ENCODE measurements at places on chromosomes 3 and 15.

DNA sequence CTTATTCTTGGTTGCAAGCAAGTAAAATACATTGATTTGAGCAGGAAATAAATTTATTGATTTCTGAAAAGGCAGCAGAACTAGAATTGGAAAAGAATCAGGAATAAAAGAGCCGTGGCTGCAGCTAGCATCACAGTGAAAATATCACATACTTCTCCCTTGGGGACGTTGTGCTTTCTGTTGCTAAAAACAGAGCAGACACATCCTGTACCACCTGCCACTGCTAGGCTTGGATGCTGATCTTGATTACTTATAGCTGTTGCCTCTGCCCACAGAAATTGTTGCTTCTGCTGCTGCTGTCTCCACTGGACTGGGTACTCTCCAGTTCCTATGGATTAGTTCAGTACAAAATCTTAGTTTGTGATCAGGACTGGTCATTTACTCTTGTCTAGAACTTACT lies 283.8 kb downstream of the C3orf38 start:
- DNase-seq = peak; percentile 46

- DNase-seq = peak; percentile 81
These were observed 137.5 kb downstream of the XXYLT1 start for GRCh38 chr3:195133462-195133861.

DNA sequence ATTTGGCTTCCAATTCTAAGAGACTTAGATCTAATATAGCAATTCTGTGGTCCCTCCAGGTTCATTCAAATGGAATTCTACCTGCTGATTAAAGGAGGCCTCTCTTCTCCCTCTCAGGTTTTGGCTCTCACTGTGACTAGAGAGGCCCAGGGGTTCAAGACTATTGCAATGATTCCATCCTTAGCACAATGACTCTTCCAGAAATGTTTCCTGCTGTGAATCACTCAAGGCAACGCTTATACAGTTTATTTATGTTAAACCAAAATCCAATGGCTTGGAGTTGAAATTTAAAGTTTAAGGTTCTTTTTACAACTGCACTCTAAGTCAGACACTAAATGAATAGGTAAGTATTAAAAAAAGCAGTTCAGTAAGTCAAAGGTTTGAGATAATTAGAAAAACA lies 39.9 kb downstream of the IFT57 start:
- no peak for DNase-seq

DNA sequence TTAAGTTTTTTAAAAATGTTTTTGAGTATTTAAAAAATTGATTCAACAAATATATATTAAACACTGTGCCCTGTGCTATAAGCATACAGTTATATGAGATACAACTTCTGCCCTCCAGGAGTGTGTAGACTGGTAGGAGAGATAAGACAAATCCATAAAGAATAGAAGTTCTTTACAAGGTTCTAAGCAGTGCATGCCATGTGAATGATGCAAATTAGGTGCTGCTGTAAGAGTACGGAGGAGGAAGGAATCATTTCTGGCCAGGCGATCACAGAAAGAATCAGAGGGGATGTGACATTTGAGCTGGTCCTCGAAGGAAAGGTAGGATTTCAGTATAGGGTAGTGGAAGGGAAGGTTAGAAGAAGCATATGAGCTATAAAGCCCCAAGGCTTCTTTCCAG lies 14.0 kb downstream of the MAPKBP1 start:
- DNase-seq = no peak

GRCh38 chr3:160478338-160478737 lies 28.8 kb upstream of the TRIM59 start:
- DNase-seq = no peak

DNA sequence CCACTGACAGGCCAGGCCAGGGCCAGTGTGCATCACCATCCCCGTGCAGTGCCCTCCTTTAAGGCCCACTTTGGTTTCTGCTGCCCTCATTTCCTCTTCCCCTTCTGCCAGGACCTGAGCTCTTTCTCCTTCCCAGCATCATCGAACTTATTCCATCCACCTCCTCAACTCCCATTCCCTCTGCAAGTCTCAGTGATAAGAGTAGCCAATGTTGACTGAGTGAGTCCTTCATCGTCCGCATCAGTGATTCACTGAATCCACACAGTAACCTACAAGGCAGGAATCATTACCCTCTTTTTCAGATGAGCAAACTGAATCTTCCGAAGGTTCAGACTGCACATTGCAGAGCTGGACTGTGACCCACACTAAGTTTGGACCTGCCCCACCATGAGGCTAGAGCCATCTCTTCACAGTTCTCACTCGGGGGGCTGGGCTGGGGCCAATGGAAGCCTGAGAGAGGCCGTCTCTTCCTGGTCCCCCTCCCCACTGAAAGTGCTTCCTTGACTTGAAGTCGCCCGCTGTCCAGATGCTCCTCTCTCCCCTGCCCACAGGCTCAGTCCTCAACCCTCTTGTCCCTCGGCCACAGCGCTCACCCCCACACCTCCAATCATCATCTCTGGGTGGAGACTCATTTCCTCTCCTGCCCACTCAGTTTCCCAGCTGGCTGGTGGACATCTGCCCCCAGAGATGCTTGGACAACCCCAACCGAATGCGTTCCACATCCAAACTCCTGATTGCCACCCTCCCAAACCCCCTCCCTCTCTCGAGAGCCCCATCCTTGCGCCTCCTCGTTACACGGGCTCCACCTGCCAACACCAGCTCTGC lies 15.2 kb upstream of the ANPEP start:
- no peak for DNase-seq

DNA sequence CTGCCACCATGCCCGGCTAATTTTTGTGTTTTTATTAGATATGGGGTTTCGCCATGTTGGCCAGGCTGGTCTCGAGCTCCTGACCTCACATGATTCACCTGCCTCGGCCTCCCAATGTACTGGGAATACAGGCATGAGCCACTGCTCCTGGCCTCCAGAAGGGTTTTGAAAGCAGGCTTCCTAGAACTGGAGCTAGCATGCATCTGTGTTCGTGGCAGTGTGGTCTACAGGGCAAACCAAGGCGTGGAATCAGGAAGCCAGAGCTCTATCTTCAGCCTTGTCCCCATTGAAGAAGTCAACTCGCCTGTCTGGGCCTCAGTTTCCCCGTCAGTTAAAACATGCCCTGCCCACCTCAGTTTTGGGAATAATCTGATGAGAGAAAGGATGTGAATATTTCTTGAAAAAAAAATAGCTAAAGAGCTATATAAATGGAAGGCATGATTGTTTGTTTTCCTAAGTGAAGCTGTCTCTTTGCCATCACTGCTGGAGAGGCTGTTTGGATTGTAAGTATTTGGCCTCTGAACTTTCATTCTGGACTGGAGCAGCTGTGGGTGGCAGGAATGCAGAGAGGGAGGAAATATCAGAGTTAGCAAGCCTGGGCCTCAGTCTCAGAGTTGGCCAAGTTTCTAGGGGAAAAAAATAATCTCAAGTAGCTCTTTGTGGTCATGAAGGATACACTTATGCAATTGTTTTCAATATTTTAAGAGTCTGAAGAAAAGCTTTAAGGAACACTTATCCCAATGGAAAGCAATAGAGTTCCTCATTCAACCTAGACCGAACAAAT lies 36.5 kb upstream of the UACA start:
- no peak for DNase-seq

DNA sequence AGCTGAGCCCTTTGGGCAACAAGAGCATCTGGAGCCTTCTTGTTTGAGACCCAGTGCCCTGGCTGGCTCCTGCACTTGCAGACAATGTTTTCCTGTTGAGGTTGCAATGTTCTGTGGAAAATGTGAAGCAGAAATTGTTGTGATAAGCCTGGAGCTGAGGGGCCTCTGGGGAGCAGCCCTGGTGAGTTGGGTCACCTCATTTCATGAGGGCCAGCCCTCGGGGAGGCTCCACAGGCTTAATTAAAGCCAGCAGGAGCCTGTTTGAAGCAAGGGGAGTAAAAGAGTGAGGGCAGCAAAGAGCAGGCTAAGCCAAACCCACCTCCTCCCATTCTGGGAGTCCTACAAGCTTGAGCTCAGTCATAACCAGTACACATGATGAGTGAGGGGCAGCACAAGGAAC lies 154.3 kb downstream of the ALDH1A2 start:
- no peak for DNase-seq

GRCh38 chr15:27973886-27974285 lies 125.2 kb downstream of the OCA2 start:
- DNase-seq = no peak

DNA sequence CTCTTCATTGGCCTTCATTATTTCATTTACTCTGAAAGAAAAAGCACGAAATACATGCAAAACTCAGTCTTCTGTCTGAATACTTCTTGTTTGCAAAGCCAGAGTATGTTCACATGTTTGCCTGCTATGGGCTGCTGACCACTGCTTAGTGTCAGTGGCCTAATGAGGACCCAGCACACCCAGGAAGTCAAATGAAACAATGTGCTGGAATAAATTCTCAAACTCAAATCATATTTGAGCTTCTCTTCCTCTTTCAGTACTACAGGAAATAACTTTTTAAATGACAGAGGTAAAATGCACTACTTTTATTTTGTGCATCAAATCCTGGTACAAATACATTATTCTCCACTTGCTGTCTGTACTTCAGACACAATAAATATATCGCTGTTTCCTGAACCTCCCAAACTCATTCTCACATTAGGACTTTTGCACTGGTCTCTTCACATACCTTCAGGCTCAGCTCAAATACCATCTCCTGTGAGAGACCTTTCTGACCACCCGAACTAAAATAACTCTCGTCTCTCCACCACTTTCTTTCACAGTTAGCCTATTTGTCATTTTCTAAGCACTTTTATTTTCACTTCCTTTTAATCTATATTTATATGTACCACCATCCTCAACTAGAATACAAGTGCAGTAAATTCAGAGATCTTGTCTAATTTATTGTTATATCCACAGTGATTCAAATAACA lies 176.8 kb downstream of the TUSC7 start:
- no peak for DNase-seq

DNA sequence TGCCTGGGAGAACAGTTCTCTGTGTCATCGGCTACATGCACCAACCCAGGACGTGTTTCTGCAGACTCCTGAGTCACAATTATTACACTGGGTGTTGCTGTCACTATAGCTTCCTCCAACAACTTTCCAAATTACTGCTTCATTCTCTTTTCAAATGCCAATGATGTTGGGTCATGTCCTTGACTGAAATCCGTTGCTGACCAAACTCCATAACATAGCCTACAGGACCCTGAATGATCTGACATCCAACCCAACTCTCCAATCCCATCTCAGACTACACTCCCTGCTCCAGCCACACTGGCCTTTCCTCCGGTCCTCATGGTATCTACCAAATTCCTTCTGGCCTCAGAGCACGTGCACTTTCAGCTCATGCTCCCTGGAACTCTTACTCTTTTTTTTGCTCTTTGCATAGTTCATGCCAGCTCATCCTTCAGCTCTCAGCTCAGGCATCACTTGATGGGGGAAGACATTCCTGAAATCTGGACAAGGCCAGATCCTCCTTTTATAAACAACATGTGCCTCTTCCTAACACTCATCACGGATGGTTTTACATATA lies 108.8 kb upstream of the PTPRG start:
- DNase-seq = no peak

- no peak for DNase-seq
These were observed 45.0 kb downstream of the LSM3 start for GRCh38 chr3:14223595-14223994.

- no peak for DNase-seq
These were observed 492.7 kb downstream of the CNTN3 start for GRCh38 chr3:74121761-74122160.

- DNase-seq = no peak
These were observed 126.3 kb upstream of the MEF2A start for GRCh38 chr15:99439524-99439835.

DNA sequence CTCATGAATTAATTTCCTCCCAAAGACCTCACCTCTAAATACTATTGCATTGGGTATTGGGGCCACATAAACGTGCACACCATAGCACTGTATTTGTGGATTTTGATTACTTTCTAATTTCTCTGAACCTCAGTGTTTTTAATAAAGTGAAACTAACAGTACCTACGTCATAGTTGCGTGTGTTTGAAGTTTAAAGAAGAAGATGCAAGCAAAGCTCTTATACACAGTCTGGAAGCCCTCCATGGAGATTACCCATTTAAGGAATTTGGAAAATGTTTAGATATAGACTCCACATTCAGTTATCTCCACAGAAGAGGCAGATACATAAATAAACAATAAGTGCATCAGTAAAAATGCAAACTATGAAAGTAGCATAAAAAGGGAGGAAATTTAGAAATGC lies 581.1 kb upstream of the GBE1 start:
- DNase-seq = no peak

DNA sequence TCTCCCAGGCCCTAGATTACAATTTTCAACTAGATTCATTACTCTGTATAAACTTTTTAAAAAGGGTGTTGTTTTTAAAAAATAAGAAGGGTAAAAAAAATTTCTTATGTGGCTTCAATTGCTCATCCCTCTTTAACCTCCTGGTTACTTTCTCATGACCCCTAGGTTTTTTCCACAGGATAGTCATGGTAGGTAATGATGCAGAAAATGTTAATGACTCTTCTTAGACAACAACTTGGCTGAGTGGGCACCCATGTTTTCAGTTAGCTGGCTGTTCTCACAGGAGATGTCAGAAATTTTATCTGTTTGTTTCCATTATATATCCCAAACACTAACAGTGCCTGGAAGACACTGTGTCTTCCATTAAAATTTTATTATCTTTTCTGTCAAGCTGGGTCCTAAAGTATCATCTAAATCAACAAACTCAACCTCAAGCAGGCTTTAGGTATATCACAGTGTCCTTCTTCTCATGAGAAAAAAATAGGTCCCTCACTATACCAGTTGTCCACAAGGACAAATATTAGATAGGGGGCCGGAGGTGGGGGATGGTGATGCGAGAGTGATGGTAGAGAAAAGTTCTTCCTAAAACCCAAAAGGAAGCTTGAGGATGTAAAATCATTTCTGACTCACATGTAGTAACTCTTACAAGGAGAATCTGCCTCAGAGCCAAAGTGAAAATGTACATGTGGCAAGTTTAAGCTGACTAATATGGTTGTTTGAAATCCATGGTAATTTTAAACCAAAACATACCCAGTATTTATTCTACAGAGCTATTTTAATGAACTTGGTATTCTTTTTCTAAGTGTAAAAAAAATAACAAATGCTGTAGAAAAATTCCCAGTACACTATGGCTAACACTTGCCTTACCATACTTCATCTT lies 43.3 kb downstream of the PLOD2 start:
- no peak for DNase-seq

GRCh38 chr3:66398228-66399025 lies 102.4 kb downstream of the LRIG1 start:
- DNase-seq = peak; percentile 66

- DNase-seq = no peak
These were observed 66.2 kb upstream of the TPM1 start for GRCh38 chr15:62976301-62976881.

GRCh38 chr3:108223928-108224327 lies 1.7 kb upstream of the IFT57 start:
- no peak for DNase-seq
